Breast epithelium (tissue), 4 donors: ENCODE measurements at places on chromosomes 3 and 15. TPM values are rescaled to one million over a fixed set of nuclear protein-coding genes. Genes with fewer than 3 reads are reported as not detected.

The DUOXA2 gene
- total RNA-seq: not detected

GRCh38 chr3:11953350-11953749, 50.8 kb upstream of the SYN2 start:
- no peaks in the 10 kb centered on the region for H3K36me3 ChIP-seq
- no peaks in the 10 kb centered on the region for H3K27me3 ChIP-seq
- no peak for DNase-seq

DNA sequence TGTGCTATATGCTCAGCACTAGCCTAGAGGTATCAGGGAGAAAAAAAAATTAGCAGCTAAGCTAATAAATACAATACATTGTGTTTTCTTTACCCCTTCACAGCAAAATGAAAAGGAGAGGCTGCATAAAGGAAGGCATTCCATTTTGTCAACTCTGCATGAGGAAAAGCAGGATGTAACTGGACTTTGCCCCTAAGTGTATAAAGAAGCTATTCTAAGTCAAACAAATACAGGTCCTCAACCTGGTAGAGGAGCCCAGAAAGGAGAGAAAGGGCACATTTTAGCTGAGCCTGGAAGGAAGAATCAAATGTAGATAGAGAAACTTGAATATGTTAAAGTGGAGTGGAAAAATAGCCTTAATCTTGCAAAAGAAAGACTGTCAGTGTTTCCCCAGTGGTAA, 89.0 kb upstream of the SPRED1 start:
- DNase-seq: no peak
- no peaks in the 10 kb centered on the region for H3K36me3 ChIP-seq
- H3K27ac ChIP-seq: no peak overlapping the region
- H3K4me1 ChIP-seq: no peaks in the 10 kb centered on the region

DNA sequence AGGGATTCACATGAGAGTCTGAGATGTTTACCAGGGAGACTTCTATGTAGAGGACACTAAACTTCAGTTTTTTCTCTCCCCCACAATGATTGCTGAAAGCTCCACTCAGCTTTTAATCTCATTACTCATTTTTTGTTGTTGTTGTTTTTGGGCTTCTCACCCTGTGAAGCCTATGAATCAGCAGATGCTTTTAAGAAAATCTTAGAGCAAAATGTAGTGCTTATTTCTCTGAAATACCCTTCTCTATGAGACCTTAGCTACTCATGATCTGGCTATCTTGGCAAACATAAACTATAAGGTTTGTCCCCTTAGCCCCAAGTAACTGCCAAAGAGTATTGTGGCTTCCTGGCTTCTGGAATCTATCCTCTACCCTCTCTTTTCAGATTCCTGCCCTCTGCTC, 537.3 kb downstream of the OCA2 start:
- no peaks in the 10 kb centered on the region for H3K36me3 ChIP-seq
- no peak for DNase-seq
- H3K27ac ChIP-seq: no peak overlapping the region

DNA sequence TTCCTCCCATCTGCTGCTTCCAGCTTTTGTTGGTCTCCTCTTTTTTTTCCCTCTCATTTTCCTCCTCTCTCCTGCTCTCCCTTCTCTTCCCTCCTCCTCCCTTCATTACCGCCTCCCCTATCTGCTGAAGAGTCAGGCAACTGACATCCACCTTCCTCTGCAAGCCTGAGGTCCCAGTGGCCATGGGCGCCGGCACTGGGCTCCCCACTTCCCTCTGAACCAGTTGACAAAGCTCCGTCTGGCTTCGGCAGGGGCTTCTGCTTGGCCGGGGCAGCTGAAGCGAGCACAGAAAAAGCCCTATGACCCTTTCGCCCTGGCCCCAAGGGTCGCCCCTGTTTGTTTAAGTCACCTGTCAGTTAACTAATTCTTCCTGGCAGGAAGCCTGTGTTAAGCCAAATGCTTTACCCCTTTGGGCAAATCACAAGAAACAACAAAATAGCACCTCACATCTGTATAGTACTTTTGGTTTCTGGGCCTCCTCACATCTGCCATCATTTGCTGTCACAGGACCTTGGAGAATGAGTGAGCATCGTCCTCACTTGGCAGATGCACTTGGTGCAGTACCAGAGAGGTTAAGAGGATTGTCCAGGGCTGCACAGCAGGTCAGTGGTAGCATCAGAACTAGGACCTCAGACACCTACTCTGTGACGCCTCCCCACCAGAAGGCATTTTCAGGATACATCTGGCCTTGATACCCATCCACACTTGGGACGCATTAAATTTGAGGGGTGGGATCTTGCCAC, 27.7 kb downstream of the ITGA11 start:
- no peaks in the 10 kb centered on the region for H3K4me1 ChIP-seq
- no peaks in the 10 kb centered on the region for H3K27me3 ChIP-seq
- H3K4me3 ChIP-seq: no peak overlapping the region
- H3K36me3 ChIP-seq: no peaks in the 10 kb centered on the region
- peak; percentile 8 for DNase-seq
- H3K27ac ChIP-seq: no peak overlapping the region

The FGD5 gene
- total RNA-seq: 7.3 TPM

The SLC35G2 gene
- 9.3 TPM for total RNA-seq

- no peak overlapping the region for H3K27ac ChIP-seq
- no peaks in the 10 kb centered on the region for H3K27me3 ChIP-seq
- peaks cover 1% of the 10 kb centered on the region for H3K4me1 ChIP-seq
- DNase-seq: peak; percentile 17
- no peak overlapping the region for H3K4me3 ChIP-seq
Observed at GRCh38 chr15:31268911-31269784, 57.5 kb upstream of the KLF13 start.

The NRROS gene
- total RNA-seq: 3.2 TPM

DNA sequence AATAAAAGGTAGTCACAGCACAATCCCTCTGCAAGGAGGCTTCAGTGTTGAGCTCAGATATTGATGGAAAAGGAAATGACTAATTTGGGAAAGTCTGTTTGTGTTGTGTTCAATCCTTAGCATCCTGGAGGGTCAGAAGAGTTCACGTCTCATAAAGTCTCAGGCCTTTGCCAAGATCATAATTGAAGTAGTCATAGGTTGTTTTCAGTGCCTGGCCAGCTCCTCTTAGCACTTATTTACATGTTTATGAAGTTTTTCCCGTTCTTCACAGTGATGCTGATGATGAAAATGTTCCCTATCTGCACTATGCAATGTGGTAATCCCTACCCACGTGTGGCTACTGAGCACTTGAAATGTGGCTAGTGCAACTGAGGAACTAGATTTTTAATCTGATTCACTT, 61.6 kb upstream of the TGFBR2 start:
- H3K27me3 ChIP-seq: no peaks in the 10 kb centered on the region
- peaks cover 9% of the 10 kb centered on the region for H3K4me1 ChIP-seq
- DNase-seq: no peak
- no peaks in the 10 kb centered on the region for H3K36me3 ChIP-seq

DNA sequence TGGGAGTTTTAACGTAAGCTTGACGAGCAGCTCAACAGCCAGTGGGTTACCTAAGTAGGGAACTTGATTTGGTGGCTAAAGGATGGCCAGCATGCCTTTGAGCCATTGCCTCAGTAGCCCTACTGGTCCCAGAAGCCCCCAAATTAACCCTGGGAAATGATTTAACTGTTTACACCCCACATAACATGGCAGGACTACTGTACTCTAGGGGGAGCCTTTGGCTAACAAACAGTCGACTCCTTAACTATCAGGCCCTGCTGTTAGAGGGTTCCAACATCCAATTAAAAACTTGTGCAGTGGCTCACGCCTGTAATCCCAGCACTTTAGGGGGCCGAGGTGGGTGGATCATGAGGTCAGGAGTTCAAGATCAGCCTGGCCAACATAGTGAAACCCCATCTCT, 9.4 kb upstream of the SMCO1 start:
- H3K27ac ChIP-seq: no peak overlapping the region
- no peaks in the 10 kb centered on the region for H3K36me3 ChIP-seq
- DNase-seq: no peak

GRCh38 chr3:46423588-46423987, 16.5 kb downstream of the CCRL2 start:
- no peak overlapping the region for H3K4me3 ChIP-seq
- no peaks in the 10 kb centered on the region for H3K4me1 ChIP-seq
- no peaks in the 10 kb centered on the region for H3K36me3 ChIP-seq
- no peak for DNase-seq
- no peaks in the 10 kb centered on the region for H3K27me3 ChIP-seq

DNA sequence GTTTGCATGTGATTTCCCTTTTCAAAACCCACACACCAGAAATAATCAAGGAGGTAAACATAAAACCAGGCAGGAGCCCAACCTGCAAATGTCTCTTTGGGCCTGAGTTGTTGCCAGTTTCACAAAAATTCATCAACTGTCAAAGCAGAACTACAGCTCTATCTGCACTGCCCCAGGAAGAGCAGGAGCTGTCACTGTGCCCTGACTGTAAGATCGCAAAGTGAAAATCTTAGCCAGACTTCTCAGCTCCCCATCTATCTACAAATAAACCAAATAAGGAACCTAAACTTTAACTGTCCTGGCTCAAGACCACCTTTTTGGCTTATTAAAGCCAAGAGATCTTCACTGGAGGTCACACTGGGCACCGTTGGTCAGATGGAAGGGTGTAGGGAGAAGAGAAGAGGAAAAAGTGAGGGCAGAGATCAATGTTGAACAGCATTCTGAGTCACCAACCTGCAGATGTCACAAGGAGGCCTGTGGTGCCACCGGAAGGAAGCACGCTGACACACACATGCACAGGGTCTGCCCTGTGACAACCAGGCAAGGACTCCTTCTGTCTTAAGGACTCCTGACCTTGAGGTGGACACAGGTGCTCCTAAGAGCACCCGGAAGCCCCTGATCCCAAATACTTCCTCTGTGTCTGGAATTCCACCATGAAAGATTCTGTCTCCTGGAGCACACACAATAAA, 58.7 kb downstream of the RPN1 start:
- H3K4me3 ChIP-seq: no peak overlapping the region
- no peak overlapping the region for H3K27ac ChIP-seq
- no peaks in the 10 kb centered on the region for H3K27me3 ChIP-seq
- H3K36me3 ChIP-seq: no peaks in the 10 kb centered on the region

DNA sequence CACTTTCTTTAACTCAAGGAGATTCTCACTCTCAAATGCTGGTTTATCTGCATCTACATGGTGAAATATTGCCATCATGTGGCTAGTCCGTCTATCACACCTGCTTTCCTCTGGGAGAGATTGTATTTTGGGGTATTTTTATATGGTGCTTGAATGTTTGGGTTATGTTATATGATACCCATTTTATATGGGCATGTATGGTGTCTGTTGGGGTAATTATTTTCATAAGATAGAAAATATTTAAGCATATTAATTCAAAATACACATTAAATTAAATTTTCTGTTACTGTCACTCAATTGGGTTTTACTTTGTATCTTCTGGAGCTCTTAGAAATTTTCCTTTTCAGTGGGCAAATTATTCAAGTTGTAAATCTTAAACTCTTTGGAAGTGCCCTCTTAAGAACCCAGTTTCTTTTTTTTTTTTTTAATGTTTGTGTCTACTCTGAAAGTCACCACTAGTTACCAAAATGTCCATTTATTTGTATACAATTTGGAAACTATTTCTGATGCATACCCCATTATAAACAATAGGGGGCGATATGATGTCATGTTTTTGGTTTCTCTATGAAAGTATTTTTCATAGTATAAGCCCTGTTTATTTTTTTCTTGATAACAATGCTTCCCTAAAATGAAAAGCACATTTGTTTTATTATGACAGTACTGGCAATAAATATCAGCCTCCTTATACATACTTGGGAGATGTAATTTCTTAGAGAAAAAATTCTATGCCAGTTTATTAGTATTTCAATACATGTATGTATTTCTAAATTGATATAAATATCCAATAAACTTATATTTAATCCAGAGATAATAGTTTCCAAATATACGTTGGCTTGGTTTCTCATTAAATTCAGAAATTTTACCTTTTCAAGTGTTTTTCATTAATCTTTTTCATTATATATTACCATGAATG, 36.1 kb upstream of the PLSCR5 start:
- H3K36me3 ChIP-seq: no peaks in the 10 kb centered on the region
- no peak overlapping the region for H3K27ac ChIP-seq
- DNase-seq: no peak
- no peak overlapping the region for H3K4me3 ChIP-seq
- no peaks in the 10 kb centered on the region for H3K4me1 ChIP-seq
- no peaks in the 10 kb centered on the region for H3K27me3 ChIP-seq

The THRB gene
- 40.2 TPM for total RNA-seq

The NEK10 gene
- 48.4 TPM for total RNA-seq

DNA sequence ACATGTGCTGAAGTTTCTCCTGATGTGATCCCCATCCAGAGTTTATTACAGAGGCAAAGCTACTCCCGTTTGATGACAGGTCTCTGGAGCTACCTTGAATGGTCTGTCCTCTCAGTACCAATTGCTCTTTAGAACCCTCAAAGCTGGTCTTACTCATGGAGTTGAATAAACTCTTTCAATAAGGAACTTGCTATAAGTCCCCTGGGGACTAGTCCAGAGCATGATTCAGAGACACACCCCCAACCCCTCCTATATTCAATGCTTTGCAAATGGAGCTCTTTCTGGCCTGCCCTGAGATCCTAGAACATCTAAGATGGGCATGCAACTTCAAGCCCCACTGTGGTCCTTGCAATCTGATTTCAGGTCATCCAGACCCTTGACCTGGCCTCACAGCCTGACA, 23.9 kb upstream of the TPM1 start:
- H3K27ac ChIP-seq: peak overlapping the region; percentile 85
- no peaks in the 10 kb centered on the region for H3K27me3 ChIP-seq
- DNase-seq: no peak
- H3K36me3 ChIP-seq: no peaks in the 10 kb centered on the region
- H3K4me1 ChIP-seq: no peaks in the 10 kb centered on the region

DNA sequence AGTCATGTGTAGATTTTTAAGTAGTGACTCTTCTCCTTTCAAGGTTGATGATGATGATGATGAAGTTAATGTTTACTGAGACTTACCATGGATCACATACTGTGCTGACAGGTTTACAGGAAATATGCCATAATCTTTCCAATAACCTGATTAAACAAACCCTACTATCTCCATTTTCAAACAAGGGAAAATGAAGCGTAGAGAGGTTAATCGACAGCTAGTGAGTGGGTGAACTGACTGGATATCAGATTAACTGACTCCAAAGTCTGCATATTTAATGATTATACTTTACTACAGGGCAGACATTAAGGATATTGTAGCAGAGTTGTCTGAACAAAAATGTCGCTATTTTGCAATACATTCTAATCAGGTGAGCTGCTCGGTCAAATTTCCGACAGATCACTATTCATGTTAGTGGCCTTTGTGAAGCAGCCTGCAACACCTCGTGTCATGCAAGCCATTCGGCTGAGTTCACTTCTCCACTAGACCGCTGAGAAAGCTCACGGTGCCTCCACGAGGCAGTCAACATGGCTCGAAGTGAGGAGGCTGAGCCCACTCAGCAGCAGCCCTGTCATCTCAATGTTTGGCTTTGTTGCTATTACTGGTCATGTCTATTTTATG, 264.2 kb downstream of the NFKBIZ start:
- no peak overlapping the region for H3K27ac ChIP-seq
- no peak for DNase-seq

The SRPRB gene
- 35.1 TPM for total RNA-seq

- no peak overlapping the region for H3K27ac ChIP-seq
- no peaks in the 10 kb centered on the region for H3K4me1 ChIP-seq
- no peaks in the 10 kb centered on the region for H3K36me3 ChIP-seq
Observed at GRCh38 chr3:1421577-1421976, 328.8 kb downstream of the CNTN6 start.

The FAM3D gene
- 17.6 TPM for total RNA-seq
